ENCODE measurements at places on chromosomes 6 and 20.

DNA sequence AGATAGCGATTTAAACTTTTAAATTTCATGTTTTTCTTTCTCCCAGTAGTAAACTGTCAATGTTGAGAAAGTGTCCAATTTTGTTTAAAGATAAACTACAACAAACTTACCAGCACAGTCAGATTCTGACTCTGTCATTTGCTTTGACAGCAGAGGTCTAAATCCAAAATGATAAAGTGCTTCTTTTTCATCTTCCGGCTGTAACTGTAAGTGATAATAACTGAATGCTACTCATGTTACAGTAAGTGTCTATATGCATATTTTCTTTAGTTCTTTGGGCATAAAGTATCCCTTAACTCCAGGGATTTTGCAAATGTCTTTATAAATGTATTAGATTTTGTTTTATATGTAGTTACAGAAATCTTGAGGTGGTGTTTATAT, 610.4 kb downstream of the RFPL4B start:
- DNase-seq = no peak

DNA sequence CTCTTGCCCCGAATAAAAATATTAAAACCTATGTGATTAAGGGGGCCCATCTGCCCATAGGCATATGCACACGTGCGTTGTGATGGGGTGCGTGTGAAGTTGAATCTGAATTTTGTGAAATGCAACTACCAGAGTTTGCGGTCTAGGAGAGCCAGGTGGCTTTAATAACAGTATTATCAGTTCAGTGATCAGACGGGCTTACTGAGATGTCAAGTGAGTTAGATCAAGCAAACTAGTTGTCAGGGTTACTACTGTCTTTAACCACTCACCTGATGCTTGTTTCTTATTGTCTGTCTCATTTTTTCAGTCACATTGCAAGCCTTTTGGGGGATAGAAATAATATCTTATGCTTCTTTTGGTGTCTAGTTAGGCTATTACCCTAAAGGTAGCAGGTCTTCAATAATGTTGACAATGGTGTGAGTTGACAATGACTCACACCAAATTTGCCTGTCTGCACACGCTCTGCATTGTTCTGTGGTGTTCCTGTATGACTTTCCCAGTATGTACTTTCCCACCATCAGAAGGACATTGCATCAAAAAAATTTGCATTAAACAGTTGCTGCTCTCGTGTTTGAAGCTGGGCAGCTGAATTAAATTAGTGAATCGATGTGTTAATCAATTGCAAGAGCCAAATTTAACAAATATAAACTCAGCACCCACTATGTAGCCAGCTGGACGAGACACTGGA, 103.1 kb upstream of the NAA20 start:
- DNase-seq = no peak

- no peak for DNase-seq
Measured at GRCh38 chr6:169451065-169451838, 197.6 kb upstream of the THBS2 start.

- no peak for DNase-seq
Measured at GRCh38 chr20:31475472-31476293, 595 bp downstream of the REM1 start.

- DNase-seq = no peak
Measured at GRCh38 chr6:81892891-81893290, 140.4 kb upstream of the TENT5A start.

DNA sequence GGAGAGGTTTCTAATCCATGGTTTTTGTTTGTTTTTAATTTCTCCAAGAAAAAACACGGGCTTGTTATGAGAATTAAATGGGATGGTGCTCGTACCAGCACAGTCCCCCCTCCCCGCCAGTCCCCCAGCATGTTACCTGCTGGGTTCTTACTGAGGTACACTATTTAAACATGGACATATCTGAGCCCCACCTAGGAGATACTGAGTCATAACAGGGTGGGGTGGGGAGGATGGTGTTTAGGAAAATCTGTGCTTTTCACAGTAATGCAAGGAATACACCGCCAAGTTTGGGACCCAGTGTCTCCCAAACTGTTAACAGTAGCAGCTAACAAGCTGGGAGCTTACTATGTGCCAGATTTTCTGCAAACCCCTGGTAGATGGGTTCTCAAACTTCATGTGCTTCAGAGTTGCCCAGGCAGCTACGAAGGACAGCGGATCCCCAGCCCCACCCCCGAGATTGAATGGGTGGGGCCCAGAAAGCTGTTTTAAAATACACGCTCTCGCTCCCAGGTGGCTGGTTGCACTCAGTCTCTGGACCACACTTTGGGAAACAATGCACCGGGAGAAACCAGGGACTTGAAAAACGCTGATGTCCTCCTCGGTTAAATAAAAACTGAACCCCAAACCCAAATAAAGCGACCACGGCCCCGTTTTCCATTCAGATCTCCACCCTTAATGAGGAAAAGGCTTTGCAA, 995 bp downstream of the ZFP64 start:
- no peak for DNase-seq

- DNase-seq = no peak
Measured at GRCh38 chr20:19679900-19680495, 78.1 kb upstream of the RIN2 start.

DNA sequence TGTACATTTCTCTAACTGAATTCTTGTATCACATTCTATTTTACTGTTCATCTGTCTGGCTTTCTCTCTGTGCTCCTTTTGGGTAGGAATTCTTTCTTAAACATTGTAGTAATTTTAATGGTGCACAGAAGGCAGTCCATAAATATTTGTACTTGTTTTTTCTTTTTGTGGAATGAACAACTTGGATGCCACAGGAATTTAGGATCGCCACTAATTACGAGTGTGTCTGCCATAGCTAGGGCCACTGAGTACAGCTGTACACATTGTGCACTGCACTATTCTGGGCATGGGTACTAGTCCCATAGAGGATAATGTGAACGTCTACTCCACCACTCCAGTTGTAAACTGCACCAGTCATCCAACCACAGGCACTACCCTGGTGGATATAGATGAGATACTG, 39.3 kb upstream of the TMEM200A start:
- DNase-seq = no peak

GRCh38 chr6:108080010-108080780, 5.7 kb upstream of the OSTM1 start:
- DNase-seq = no peak

DNA sequence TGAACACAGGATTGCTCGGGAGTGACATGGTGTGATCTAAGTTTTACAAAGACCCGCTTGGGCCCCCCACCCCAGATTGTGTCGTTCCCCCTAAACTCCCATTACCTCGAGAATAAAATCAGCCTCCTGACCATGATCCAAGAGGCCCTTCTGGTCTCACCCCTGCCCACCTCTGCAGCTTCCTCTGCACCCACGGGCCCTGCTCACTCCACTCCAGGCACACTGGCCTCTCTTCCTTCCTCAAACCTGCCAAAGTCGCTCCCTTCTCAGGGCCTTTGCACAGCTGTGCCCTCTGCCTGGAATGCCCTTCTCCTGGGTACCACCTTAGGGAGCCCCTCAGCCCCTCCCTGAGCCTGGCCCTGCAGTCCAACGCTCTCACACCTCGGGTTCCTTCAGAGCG, 17.9 kb downstream of the TGM2 start:
- no peak for DNase-seq

DNA sequence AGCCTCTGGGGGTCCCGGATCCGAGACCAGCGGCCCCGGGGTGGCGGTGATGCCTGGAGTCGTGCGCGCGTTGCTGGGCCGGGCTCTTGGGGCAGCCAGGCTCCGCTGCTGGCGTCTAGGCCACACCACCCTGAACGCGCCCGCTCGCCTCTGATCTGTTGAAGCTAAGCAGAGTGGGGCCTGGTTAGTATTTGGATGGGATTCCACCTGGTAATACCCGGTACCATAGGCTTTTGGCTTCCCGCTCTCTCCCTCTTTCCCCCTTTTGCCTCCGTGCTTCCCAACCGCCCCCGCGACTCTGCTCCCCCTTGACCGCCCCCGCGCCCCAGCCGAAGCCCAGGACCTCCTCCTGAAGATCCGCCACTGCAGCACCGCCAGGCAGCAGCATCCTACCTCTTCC, 1383.5 kb upstream of the DEFB115 start:
- DNase-seq = no peak

GRCh38 chr6:35343092-35343834, 905 bp downstream of the PPARD start:
- no peak for DNase-seq
